ENCODE measurements at places on chromosomes 7 and 10.
A peak's percentile ranks its signal among the peaks of the same experiment; 100 is the strongest.

GRCh38 chr7:25624051-25624450 is 395.8 kb upstream of the NPVF start:
- no peak for DNase-seq

GRCh38 chr10:667096-667495 is 22.4 kb downstream of the DIP2C start:
- no peak for DNase-seq

- no peak for DNase-seq
Measured at GRCh38 chr7:158527915-158528502, 59.6 kb downstream of the PTPRN2 start.

GRCh38 chr7:1889556-1890181 is 219.6 kb downstream of the ELFN1 start:
- no peak for DNase-seq

GRCh38 chr7:132458729-132459128 is 117.5 kb downstream of the PLXNA4 start:
- DNase-seq: no peak

DNA sequence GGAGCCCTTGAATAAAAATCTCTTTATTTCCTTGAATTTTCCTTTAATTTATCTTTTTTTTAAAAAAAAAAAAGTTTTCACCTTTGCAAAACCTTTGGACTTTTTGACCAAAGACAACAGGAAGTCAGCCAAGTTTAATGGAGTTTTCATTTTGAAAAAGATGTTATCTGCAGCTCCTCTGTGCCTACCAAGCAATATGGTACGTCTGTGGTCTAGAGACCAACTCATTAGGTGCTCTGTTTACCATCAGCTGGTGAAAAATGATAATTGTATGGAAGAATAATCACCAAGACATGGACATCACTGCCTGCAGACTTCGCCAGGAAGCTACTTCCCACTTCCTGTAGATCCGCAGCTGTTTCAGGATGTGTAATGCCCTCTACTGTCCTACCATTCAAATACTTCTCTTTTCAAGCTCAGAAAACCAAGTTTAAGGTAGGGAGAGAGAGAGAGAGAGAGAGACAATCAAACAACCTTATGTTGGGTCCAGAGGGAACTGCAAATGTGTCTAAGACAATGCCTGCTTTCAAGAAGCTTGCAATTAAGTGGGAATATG is 18.7 kb downstream of the PLXNA4 start:
- no peak for DNase-seq

- DNase-seq: no peak
Measured at GRCh38 chr10:85600026-85600743, 766.4 kb downstream of the GRID1 start.

GRCh38 chr7:106736508-106737201 is 75.7 kb upstream of the CCDC71L start:
- peak; percentile 26 for DNase-seq

DNA sequence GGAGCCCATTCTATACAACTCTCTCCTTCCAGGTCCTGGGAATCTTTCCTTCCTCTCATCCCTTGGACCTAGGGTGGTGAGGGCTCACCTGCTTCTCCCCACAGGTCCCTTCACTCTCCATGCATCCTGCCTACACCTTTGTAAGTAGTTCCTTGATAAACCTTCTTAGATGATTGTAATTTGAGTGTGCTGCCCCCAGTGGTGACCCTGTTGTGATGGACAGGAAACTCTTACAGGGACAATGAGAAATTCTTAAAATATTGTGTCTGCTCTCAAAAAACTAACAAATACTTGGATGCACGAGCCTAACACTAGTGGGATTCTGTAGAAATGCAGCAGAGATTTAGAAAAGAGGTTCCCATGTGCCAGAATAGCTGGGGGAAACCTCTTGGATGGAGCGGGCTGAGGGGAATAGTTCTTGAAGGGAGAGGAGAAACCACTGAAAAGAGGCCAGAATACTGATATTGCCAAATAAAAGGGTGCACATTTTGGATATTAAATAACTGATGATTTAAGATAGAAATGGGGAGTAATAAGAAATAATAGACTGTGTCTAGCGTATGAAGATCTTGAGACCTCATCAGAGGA is 6.7 kb upstream of the PAXIP1 start:
- no peak for DNase-seq

DNA sequence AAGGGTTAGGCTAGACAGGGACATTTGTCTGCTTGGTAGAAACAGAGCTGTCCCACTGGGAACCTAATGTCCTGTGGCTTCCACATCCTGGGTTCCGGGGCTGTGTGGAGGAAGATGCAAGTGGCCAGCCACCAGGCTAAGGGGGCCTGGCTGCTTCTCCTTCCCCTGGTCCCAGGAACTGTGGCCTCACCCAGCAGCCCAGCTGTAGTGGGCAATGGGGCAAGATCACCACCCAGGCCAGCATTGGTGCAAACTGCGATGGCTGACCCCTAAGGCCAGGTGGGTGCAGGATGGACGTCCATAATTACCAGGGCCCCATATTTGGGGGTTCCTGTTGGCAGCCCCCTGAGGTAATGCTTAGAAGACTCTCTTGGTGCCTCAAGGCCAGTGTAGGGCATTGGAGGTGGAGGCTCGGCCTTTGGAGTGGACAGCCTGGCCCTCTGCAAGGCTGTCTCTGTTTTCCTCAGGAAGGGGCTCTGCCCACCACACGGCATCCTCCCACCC is 226.7 kb downstream of the TCF7L2 start:
- no peak for DNase-seq

DNA sequence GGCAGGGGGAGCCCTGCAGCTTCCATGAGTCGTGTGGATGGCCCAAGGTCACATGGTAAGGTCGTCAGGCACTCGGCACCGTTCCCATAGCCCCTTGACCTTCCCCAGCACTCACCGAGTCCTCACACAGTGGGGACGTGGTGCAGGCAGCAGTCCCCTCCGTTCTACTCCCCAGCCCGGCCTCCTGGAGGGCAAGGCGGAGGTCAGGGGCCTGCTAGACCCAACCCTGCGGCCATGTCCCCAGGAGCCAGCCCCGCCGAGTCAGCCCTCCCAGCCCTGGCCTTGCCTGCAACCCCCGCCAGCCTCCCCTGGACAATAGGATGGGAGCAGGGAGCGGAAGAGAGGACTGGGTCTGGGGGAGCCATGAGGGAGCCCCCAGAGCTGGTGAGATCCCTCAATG is 65.2 kb downstream of the ELFN1 start:
- DNase-seq: no peak

GRCh38 chr7:144256112-144256511 is 8.5 kb downstream of the OR2A7 start:
- DNase-seq: no peak

DNA sequence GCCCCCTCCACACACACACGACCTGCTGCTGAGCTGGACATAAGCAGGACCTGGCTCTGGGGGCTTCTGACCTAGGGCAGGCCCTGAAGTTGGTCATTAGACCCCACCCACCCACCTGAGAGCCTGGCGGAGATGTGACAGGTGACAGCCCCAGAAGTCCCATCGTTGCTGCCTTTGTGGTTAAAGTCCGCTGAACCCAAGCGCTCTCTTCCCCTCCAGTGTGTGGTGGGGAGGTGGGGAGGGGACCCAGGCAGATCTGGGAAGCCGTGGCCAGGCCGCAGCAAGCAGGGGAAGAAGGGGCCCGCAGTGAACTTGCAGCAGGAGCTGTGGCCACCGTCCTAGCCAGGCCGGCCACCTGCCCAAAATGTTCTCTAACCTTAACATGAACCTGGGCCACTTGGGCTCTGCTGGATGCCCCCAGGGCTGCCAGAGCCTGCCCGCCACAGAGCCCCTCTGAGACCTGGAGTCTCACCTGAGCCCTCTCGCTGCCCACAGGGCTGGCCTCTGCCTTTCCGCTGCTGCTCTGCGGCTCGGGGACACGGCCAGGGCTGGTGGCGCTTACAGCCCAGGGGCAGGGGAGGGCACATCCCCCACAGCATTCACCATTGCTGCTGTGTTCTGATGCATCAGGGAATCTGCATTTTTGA is 65.1 kb downstream of the LHPP start:
- no peak for DNase-seq

- DNase-seq: no peak
Measured at GRCh38 chr10:13795653-13796555, 209.1 kb downstream of the PRPF18 start.

GRCh38 chr10:64040781-64041180 is 519.6 kb downstream of the REEP3 start:
- DNase-seq: no peak

- no peak for DNase-seq
Measured at GRCh38 chr10:28892818-28893547, 215.7 kb downstream of the BAMBI start.

DNA sequence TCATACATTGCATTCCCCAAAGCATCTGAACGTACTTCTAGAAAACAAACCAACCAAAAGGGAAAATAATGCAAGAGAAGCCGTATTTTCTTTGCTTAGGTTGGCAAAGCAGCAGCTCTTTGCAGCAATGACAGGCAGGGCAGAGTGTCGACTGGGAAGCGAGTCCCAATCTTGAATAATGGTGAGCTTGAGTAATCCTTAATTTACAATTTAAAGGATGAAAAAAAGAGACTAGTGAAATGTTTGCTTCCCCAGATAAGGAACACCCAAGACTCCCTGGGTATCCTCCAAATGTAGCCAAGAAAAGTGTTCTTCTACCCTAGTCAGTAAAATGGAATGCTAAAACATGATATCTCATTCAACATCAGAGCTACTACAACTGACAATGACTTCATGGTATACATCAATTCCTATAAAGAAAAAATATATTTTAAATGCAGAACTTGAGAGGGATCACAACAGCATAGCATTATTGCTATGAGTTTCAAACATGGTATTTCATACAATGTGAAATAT is 32.0 kb downstream of the GPAM start:
- DNase-seq: no peak

GRCh38 chr10:111511751-111512150 is 434.9 kb downstream of the ADRA2A start:
- DNase-seq: no peak

DNA sequence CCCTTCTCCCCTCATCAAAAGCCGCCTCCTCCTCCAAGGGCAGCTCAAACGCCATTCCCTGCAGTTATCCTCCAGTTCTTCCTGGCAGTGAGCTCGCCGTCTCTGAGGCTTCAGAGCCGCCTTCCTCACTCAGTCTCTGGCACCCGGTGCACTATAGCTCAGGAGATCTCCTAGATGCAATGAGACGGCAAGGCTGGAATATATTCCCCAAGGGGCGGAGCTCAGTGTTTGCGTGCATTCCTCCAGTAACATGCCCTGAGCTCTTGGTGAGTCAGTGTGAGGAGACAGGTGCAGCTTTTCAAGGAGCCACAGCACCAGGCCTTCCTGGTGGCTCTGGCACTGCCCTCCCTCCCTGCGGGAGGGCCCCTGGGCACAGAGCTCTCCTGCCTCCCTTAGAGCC is 512.6 kb upstream of the FOXK1 start:
- DNase-seq: no peak

DNA sequence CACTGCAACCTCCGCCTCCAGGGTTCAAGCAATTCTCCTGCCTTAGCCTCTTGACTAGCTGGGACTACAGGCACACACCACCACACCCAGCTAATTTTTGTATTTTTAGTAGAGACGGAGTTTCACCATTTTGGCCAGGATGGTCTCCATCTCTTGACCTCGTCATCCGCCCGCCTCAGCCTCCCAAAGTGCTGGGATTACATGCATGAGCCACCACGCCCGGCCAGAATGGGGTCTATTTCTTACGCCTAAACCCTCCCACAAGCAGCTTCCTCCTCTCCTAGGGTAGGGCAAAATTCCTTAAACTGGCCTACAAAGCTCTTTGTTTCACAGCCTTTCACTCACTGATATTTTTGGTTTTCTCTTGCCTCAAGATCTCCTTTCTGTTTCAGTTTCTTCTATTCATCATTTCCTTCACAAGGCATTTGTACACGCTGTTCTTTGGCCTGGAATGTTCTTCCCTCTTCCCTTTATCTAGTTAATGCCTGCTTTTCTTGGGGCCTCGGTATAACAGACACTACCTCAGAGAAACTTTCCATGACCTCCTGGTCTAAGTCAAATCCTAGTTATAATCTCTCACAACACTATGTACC is 6.7 kb downstream of the CPEB3 start:
- DNase-seq: no peak

GRCh38 chr7:136941816-136942215 is 73.4 kb downstream of the CHRM2 start:
- DNase-seq: no peak

DNA sequence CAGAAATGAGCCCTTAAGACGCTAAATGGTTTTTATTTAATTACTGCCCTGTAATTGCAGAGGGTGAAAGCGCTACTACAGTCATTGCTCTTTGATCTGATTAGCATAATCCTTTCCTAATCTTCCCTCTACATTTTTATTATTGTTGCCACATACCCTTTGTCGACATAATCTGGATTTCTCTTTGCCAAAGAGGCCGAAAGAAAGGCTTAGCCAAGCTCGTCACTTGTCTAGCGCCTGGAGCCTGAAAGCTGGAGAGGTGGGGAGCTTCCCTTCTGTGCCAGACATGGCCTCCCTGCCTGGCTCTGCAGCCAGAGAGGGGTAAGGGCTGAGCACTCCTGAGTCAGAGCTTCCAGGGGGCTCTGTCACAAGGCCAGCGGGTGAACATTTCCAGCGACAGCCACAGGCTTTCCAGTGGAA is 145.9 kb downstream of the PRKAG2 start:
- DNase-seq: no peak

GRCh38 chr10:120336911-120337540 is 120.0 kb upstream of the PLPP4 start:
- peak; percentile 30 for DNase-seq

- DNase-seq: no peak
Measured at GRCh38 chr7:142753366-142753765, 4.1 kb downstream of the PRSS1 start.

DNA sequence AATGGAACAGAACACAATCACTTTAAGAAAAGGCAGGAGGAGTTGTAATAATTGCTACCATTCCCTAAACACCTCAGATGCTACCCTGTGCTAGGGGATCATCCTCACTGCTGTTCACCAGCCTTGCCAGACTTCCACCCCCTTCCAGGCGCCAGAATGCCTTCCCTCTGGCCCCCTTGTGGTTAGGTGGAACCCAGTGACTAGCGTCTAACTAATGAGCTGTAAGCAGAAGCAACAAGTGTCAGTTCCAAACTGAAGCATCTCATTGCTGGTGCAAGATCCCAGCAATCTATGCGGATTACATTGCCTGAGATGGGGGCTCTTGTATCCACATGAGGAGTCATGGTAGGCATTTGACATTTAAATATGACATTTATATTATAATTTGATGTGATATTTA is 86.6 kb downstream of the FRMD4A start:
- no peak for DNase-seq

- no peak for DNase-seq
Measured at GRCh38 chr7:73960548-73960947, 67.4 kb upstream of the ELN start.

GRCh38 chr10:64636461-64636860 is 1115.3 kb downstream of the REEP3 start:
- no peak for DNase-seq

- DNase-seq: no peak
Measured at GRCh38 chr7:142355328-142355727, 97.5 kb upstream of the PRSS58 start.

Measured in tibial artery (tissue), 4 donors.